ENCODE measurements at places on chromosomes 5 and 9.

GRCh38 chr9:90774682-90775081, 26.9 kb upstream of the SYK start:
- DNase-seq: no peak

- no peak for DNase-seq
Observed at GRCh38 chr9:136024286-136024685, 63.1 kb upstream of the UBAC1 start.

DNA sequence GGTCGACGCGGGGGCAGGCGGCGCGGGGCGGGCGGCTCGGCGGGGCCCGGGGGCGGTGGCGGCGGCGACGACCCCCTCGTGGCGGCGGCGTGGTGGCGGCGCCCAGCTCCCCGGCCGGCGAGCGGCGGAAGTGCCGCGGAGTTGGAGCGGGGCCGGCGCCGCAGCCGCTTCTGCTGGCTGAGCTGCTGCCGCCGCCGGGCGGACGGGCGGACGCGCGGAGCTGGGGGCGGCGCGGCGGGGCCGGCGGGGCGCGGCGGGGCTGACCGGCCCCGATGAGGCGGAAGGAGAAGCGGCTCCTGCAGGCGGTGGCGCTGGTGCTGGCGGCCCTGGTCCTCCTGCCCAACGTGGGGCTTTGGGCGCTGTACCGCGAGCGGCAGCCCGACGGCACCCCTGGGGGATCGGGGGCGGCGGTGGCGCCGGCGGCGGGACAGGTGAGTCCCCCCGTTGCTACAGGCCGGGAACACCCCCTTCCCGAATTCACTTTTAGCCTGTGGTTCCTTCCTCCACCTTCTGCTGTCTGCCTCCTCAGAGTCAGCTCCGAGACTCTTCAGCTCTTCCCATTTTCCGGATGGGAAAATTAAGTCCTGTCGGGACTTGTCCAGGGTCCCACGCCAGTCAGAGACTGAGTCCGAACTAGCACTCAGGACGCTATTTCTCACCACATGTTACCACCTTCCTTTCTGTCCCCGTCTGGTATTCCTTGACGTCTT, at the start of gene GALNT10:
Gene GALNT10, plus strand, starts transcription at position 139 of the 710 bp plus-strand sequence. Its CDS starts 134 bp downstream, at position 273.
- peak; percentile 67 for DNase-seq

DNA sequence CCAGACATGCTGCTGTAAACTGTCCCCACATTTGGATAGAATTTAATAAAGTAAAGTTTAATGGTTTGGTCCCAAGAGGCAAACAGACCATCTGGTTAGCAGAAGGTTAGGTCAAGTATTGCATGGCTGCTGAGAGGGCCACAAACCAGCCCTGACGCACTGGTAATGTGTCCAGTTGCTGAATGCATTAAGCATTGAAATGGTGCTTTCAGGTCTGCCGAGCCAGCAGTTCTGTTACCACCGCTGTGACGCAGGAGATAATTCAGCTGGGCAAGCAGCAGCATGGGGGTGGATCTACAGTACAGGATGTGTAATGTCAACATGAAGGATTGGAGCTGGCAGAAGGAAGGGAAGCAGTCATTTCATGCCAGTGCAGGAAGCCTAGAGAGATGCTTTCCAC, 16.0 kb downstream of the ZNF462 start:
- peak; percentile 58 for DNase-seq

DNA sequence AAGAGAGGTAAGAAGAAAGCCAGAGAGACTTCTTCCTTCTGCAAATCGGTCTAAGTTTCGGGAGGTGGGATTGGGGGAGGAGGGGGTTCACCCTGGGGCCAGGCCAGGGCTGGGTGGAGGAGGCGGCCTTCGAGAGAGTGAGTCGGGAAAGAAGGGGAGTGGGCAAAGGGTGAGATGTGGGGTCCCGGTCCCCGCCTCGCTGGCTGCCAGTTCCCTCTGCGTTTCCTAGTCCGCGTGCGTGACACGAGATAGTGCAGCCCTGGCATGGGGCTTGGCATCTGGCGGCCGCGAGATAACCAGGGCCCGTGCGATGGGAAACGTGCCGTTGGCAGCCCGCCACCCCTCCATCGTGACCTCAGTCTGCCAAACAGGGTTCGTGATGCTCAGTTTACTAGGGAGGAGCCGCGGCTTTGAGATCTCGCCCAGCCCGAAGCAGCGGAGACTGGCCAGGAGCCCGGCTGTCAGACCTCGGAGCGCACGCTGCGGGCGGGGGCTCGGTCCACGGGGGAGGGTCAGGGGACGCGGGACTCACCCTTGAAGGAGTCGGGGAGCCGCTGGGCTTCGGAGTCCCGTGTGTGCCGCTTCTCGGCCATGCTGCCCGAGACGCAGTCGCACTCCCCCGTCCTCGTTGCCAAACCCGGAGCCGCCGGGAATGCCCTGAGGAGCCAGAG, at the start of gene STOM:
Gene STOM, minus strand, starts transcription at position 656 of the 671 bp plus-strand sequence. Its CDS starts 63 bp downstream, at position 593.
- no peak for DNase-seq

- DNase-seq: peak; percentile 21
Observed at GRCh38 chr9:2229109-2229721, 214.1 kb downstream of the SMARCA2 start.

GRCh38 chr5:153831973-153832372, 206.7 kb downstream of the FAM114A2 start:
- DNase-seq: no peak

- no peak for DNase-seq
Observed at GRCh38 chr9:135941288-135941995, 19.7 kb downstream of the UBAC1 start.

- DNase-seq: no peak
Observed at GRCh38 chr5:139964994-139965565, 78.0 kb downstream of the NRG2 start.

DNA sequence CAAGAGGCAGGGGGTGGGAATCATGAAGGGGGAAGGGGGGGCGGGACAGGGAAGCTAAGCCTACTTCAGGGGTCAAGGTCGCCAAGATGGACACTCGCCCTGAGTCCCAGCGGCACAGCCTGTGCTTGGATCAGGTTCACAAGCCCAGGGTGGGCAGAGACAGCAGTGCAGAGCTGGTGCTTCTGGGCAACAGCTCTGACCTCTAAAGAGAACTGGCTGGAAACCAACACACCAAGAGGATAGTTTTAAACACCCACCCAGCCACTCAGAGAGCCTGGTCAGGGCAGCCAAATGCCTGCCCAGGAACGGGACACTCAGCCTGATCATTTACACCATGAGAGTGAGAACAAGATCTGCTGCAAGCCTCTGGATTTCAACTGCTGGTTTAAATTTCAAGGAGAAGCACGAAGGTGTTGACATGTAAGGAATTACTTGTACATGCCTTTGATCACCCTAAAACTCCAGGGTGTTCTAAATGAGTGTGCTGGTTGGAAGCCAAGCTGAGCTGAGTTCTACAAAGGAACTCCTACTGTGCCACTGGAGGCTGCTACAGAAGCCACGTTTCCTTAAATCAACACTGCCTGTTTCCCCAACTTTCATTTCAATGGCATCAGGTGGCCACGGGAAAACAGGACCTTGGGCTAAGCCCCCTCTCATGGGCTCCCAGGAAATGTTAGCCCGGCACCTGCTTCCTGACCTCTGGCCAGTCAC, 91.5 kb downstream of the TTLL11 start:
- DNase-seq: no peak

- DNase-seq: no peak
Observed at GRCh38 chr5:14560091-14560595, 21.4 kb upstream of the OTULINL start.

DNA sequence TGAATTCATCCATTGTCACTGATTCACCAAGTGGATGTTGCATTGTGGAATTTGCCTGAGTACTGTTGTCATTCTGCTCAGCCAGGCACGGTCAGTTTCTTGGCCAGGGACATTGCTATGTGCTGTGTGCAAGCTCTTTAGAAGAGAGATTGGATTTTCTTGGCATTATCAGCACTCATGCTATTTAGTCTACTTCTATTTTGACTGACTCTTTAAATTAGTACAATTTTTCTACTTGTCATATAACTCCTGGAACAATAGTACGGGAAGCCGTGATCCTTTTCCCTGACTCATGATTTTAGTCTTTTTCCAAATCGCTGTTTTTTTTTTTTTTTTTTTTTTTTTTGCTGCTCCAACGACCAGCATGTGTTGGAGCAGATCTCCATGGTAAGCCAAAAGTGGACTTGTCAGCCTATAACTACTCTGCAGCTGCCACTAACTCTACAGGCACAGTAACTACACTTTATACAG, 129.7 kb downstream of the CDC42SE2 start:
- DNase-seq: peak; percentile 80

DNA sequence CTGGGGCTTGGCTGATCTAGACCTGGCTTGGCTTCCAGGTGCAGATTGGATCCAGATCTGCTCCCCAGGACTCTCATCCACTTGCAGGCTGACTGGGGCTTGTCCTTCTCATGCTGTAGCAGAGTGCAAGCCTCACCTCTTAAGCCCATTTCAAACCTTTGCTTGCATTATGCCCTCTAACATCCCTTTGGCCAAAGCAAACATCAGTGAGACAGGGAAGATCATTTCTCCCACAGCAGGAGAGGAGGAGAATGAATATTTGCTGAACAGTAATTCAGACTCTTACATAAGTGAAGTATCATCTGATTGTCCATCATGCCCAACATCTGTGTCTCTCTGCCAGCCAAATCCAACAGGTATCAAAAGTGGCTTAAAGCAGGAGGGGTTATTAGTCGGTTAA, 194.9 kb downstream of the C9orf152 start:
- DNase-seq: no peak

DNA sequence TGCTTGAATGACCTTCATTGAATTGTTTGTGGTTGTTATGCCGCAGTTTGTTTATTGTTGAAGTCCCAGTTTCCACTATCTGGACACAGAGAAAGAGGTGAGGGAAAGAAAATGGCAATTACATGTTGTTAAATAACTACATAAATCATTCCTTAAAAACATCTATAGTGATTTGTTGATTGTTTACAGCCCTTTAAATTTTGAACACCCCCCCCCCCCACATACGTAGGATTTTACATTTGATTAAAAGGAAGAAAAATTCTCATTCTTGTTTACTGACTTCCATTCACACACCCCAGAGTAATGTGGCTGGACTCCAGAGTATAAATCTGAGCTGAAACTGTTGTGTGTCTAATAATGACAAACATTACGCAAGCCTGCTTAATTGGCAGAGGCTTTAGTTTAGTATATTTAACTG, 87.1 kb upstream of the FAM174A start:
- DNase-seq: no peak

DNA sequence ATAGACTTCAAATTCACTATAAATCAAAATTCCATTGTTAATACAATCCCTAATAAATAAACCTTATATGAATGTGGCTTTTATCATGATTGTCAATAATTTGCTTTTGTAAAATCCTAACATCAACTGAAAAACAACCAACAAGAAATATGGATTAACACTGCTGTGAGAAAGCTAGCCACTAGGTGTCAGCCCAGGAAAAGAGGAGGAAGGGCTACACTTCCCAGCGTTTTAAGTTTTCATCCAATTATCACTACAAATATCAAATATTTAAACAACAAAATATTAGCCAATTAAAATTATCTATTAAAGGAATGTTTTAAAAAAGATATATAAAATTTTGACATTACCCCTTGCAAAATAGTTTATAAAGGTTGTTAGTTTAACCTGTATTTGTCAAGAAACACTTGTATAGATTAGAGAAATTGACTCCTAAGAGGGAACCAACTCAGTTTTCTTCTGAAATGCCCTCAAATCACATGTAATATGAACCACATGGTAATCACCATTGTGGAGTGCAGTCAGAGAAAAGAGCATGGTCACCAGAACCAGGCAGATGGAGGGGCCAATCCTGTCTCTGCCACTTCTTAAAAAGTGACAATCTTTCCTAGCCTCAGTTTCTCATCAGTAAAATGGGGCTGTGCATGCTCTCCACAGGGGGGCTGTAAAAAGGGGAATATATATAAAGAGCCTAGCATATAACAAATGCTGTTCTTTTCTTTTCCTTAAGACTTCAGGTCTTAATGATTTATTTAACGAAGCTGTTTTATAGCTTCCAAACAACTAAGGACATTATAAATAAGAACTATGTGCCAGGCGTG, 188.2 kb downstream of the CRB2 start:
- DNase-seq: peak; percentile 29

GRCh38 chr5:1507961-1508658, 15.7 kb downstream of the LPCAT1 start:
- no peak for DNase-seq

DNA sequence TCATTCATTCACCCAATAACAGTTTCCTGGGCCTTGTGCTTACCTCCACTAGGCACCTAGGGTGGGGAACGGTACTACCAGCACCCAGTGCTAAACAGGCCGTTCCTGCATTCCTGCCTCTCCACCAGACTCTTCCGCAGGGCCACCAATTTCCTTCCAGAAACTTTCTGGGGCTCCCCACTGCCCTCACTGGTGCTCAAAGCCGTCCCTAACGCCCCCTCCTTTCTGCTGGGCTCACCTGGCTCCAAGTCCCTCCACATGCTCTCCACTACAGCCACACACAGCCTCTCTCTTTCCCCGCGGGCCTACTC, 1.4 kb downstream of the PHF19 start:
- no peak for DNase-seq
